ENCODE measurements at places on chromosomes 12 and 14. TPM values are rescaled to one million over a fixed set of nuclear protein-coding genes. Genes with fewer than 3 reads are reported as not detected.
A peak's percentile ranks its signal among the peaks of the same experiment; 100 is the strongest.

- DNase-seq = no peak
These were observed 1505.6 kb upstream of the FLRT2 start for GRCh38 chr14:84024231-84024820.

DNA sequence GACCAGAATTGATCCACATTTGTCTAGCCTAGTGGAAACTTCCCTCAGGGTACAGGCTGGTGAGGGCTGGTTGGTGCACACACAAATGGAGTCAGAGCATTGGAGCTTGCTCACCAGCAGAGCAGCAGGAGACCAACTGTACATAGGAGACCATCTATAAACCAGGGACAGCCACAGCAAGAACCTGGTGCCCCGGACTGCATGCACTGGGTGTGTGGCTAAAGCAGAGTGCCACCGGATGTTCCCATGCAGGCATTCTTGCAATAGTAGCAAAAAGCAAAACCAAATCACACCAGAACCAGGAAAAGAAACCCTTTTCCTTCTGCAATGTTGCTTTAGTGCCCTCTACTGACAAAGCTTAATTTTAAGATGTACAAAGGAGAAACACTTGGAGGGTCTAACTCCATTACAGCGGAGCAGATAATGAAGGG, 136.4 kb downstream of the MDGA2 start:
- no peak for DNase-seq

DNA sequence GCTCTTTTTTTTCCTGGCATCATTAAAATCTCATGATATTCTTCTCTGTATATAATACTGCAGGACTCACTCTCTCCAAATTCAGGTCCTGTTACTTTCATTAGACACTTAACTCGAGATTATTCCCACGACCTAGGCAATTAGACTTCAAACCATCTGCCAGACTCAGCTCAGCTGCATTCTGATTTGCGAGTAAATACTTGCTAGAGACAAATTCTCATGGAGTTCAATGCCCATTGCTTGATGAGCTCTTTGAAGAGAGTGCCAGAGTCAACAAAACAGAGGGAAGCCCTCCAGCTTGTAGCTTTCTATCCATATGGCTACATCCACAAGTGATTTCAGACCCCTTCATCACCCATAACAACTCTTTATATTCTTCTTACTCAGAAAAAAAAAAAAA, 88.3 kb downstream of the GTF2A1 start:
- DNase-seq = no peak

GRCh38 chr12:38886064-38886463, 19.3 kb downstream of the CPNE8 start:
- DNase-seq = peak; percentile 92

- no peak for DNase-seq
These were observed 26.4 kb upstream of the DICER1 start for GRCh38 chr14:95183532-95184412.

- no peak for DNase-seq
These were observed 8.4 kb downstream of the MTA1 start for GRCh38 chr14:105427936-105428485.

- DNase-seq = no peak
These were observed 759.2 kb upstream of the MGAT4C start for GRCh38 chr12:87015352-87015751.

GRCh38 chr14:103641161-103641560, 12.2 kb downstream of the KLC1 start:
- no peak for DNase-seq

DNA sequence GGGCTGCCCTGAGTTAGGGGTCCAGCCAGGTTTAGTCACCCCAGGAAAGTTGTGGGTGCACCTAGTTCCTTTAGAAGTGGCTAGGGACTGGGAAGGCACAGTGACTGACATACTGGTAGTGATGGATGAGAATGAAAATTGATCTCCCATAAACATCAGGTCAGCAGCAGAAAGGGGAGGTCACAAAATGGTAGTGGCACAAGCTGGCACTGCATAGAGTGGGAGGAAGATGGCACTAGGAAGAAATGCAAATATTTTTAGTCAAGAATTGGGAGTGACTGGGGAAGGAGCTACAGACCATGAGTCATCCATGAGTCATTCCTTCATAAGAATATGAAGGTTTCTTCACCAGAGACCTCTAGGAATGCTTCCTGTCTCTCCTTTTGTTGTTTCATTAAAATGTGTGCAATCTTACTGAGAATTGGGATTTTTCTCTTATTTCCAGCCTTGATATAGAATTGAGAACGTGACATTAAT, 198.3 kb upstream of the AMIGO2 start:
- no peak for DNase-seq

DNA sequence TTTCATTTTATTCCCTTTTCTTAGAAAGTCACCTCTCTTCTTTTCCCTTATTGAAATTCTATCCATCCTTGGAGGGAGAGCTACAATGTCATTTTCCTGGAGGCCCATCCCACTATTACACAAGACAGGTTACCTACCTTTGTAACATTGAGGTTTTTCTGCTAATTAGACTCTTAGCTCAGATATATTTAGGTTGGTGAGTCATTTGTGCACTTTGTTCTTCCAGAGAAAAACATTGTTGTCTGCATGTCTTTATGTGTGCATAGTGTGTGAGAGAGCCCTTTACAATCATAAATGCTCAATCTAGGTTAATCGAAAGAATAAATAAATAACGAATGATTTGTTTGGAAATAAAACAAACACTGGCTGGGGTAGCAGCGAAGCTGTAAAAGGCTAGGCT, 191.8 kb downstream of the DACT1 start:
- DNase-seq = no peak

DNA sequence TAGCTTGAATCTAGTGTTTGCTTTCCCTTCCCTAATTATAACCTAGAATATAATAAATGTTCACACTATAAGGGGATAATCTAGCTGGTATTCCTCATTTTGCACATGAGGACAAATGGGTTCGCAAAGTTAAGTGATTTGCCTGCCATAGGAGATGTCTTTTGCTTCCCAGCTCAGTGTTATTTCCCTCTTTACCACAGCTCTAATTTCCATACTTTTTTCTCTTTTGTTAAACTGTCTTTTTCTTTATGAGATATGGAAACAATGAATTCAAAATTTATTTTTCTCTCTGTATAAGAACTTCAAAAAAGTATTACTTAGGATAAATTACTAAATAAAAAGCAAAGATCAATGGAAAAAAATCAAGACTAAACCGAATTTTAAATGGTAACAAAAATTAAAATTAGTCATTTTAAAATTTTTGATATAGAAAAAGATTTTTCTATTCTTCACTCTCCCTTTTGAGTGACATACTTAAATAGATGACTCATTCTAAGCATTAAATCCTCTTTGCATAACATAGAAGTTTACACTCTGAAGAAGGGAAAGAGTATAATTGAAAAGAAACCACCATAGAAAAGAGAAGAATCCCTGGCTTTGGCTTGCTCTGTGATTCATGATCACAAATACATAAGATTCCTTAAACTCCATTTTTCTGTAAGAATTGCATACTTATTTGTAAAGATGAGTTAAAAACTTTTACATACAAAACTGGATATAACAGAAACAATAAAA, 97.3 kb downstream of the INSM2 start:
- no peak for DNase-seq

GRCh38 chr12:47835006-47835830, 15.5 kb upstream of the HDAC7 start:
- no peak for DNase-seq

Gene FAM186B
- 0.31 TPM for total RNA-seq

Gene HOXC5
- not detected for total RNA-seq

Gene COX14
- 90.1 TPM for total RNA-seq

Gene TCL1B
- not detected for total RNA-seq

Gene GPR162
- total RNA-seq = 1.3 TPM

All from left colon (tissue), 2 donors.